ENCODE measurements at places on chromosomes 12 and 14.
A peak's percentile ranks its signal among the peaks of the same experiment; 100 is the strongest.

DNA sequence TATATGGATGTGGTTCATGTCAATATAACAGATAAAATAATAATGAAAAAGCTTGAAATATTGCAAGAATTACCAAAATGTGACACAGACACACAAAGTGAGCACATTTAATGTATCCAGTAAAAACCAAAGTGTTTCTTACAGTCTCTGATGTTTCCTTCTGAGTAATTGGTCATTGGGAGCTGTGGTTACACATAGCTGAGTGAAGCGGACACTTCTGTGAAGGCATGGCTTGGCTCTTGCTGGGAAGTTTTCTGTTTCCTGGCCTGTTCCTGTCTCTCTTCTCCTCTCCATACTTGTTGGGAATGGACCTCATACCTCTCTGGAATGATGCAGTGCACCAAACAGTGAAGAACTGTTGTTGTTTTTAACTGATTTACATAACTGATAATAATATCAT, 117.3 kb downstream of the BICD1 start:
- no peak for DNase-seq

GRCh38 chr14:60905923-60906322, 75.0 kb downstream of the TRMT5 start:
- DNase-seq, result no peak

DNA sequence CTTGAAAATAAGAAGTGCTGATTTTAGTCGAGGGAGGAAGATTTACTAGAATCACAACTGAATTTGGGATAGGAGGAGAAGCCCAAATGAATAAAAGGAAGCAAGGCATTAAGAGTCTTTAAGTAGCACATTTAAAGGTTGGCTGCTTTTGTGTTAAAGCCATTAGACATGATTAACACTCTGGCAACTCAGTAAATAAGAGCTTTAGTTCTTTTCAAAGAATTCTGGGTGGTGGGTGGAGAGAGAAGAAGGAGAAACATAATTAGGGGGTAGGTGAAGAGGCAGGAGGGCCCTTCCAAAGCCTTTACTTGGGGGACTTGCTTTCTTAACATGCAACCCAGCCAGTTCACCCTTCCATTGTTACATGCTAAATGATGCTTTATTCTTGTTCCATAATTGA, 284.6 kb upstream of the SEL1L start:
- peak; percentile 30 for DNase-seq

- DNase-seq, result no peak
Observed at GRCh38 chr12:3016191-3016590, 57.0 kb downstream of the TEAD4 start.

- DNase-seq, result no peak
Observed at GRCh38 chr12:79266343-79267144, 402.0 kb downstream of the SYT1 start.

DNA sequence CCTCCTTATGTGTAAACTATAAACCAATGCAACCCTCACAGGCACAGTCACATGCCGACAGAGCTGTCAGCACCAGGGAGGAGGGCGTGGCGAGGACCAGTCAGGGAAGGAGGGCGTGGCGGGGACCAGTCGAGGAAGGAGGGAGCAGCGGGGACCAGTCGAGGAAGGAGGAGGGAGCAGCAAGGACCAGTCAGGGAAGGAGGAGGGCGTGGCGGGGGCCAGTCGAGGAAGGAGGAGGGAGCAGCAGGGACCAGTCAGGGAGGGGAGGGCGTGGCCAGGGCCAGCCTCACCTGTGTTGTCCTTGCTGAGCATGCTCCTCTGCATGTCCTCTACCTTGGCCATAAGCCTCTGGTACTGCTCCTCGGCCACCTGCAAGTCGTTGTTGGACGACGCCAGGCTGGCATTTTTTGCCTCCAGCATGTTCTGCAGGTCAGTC, 24.2 kb downstream of the GOLGA3 start:
- no peak for DNase-seq

DNA sequence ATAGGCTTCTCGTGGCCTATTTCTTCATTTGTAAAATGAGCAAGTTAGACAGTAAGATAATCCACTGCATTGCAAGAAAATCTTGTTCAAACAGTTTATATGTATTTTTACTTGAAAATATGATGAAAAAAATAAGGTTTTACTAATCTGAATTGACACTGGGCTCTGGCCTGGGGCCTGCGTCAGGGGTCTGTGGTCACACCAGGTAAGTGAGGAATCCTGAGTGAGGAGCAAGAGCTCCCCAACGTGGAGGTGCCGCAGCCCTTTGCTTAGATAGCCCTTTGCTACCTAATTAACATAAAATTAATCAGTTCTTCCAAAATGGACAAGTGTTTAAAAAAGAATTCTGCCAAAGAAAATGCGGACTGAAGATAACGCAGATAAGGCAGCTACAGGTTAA, 39.1 kb upstream of the STAB2 start:
- DNase-seq, result no peak

DNA sequence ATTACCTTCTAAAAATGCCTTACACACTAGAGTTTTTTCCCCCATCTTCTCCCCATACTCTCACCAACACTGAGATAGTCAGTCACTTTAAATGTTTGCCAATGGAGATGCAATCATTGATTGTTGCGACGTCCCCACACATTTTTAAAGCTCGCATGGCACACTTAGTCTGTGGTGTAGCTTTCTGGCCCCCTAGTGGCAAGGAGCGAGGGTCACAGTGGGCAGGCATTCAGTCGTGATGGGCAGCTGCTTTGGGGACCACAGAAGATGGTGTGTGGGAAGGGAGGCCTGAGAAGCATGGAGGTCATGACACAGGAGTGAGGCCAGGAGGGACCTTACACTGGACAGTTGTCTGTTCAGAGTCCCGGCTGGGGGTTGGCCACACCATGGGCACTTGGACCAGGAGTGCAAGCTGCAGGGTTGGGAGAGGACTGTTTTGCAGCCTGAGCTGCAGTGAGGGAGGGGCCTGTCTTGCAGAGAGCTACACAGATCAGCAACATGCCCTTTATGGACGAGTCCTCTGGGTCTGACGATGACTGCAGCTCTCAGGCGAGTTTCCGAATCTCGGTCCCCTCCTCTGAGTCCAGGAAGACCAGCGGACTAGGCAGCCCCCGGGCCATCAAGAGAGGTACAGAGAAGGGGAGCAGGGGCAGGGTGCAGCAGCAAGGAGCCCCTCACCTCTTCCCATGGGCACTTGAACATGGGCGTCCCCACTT, 28.6 kb downstream of the PIGH start:
- DNase-seq, result peak; percentile 81

DNA sequence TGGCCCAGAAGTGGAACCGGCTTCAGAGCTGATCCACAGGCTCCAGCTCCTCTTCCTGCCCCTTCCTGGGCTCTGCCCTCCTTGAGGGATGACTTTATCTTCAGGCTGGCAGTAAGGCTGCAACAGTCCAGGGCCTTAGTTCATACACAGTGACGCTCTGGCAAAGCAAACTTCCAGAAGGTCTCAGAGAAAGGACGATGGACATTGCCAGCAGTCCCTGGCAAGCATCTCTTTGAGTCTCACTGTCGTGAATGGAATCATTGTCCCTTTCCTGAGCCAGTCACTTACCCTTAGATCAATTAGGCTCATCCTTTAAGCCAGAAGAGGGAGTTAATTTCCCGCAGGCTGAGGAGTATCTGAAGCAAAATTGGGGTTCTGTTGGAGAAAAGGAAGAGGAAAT, 8.6 kb downstream of the AK7 start:
- DNase-seq, result no peak

DNA sequence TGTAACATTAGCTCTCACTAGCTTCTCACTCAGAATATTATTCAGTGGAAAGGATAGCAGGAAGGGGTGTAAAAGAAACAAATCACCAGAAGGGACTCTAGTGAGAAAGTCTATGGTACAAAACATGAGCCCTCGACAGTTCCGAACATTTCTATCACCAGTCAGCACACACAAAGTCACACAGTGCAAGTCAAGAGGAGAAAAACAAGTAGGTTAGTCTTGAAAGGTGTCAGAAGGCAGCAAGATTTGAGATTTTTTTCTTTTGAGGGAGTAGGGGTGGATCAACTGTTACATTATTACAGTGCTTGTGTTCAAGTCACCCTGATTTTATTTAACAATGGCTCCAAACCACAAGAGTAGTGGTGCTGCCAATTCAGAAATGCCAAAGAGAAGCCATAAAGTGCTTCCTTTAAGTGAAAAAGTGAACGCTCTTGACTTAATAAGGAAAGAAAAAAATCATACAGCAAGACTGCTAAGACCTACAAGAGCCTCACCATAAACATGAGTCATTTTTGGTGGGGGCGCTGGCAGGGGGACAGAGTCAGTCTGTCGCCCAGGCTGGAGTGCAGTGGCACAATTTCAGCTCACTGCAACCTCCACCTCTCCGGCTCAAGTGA, 42.3 kb downstream of the GNS start:
- no peak for DNase-seq

GRCh38 chr12:81517296-81517695, 241.9 kb downstream of the PPFIA2 start:
- DNase-seq, result no peak

DNA sequence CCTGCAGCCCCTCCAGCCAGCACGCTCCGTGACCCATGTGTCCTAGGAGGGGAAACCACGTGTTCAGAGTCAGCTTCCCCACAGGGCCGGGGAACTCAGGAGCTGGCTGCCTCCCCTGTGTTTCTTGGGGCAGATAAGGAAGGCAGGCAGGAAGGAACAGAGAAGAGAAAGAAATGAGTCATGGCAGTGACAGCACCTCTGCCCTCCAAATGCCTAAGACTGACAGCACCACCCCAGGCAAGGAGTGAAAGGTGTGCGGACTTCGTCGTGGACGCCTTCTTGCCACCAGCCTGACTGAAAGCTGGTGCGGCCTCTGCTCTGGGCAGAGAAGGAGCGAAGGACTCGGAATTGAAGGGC, 167.0 kb upstream of the FKBP4 start:
- no peak for DNase-seq

- DNase-seq, result no peak
Observed at GRCh38 chr14:25041484-25041883, 8.5 kb downstream of the STXBP6 start.

DNA sequence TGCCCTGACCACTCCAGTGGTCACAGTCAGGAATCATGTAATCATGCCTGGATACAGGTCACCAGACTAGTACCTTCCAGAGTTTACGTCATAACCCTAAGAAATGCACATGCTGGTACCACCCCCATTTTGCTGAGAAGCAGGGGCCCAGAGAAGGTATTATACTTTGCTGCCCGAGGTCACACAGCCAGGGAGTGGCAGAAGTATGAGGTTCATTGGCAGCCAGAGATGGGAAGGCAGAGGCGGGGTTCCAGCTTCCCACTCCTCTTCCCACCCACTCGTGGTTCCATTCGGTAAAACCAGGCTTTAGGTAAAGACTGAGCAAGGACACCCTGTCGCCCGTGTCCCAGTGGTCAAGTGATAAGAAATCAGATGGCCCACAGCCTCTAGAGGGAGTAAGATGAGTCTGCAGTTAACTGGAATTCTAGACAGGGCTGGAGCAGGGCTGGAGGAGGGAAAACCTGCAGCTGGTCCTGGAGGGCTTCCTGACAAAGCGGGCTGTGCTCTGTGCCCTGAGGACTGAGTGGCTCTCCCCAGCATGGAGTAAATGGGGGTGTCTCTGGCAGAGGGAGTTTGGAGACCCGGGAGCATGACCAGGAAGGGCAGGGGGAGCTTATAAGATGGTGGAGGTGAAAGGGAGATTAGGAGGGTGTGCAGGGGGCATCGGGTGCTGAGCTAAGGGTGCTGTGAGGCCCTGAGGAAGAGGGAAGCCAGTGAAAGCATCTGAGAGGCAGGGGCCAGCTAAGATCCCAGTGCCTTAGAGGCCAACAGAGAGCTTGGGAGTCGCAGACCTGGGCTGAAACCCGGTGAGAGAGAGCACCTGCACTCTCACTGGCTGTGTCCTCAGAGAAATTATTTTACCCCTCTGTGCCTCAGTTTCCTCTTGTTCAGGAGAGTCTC, 5.7 kb downstream of the FAM222A start:
- DNase-seq, result no peak

GRCh38 chr14:23544511-23545447, 6.8 kb downstream of the ZFHX2 start:
- no peak for DNase-seq

DNA sequence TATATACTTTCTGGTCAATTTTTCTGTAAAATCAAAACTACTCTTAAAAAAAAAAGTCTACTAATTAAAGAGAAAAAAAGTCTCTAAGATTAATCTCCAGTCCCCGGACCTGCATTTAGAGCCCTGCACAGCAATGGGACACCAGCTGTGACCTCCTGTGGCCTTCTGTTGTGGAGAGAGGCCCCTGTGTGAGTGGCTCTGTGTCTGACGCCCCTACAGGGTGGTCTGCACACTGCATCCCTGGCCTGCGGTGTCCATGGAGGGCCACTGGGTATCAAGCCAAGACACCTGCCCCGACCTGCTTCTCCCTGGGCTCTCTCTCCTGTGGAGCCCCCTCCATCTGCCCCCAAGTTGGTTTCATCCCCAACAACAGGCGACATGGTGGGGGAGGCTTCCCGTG, 248.0 kb upstream of the DIO3 start:
- no peak for DNase-seq

- no peak for DNase-seq
Observed at GRCh38 chr14:100049220-100049619, 16.0 kb upstream of the EVL start.

- no peak for DNase-seq
Observed at GRCh38 chr12:117466677-117467362, 105.4 kb upstream of the NOS1 start.

DNA sequence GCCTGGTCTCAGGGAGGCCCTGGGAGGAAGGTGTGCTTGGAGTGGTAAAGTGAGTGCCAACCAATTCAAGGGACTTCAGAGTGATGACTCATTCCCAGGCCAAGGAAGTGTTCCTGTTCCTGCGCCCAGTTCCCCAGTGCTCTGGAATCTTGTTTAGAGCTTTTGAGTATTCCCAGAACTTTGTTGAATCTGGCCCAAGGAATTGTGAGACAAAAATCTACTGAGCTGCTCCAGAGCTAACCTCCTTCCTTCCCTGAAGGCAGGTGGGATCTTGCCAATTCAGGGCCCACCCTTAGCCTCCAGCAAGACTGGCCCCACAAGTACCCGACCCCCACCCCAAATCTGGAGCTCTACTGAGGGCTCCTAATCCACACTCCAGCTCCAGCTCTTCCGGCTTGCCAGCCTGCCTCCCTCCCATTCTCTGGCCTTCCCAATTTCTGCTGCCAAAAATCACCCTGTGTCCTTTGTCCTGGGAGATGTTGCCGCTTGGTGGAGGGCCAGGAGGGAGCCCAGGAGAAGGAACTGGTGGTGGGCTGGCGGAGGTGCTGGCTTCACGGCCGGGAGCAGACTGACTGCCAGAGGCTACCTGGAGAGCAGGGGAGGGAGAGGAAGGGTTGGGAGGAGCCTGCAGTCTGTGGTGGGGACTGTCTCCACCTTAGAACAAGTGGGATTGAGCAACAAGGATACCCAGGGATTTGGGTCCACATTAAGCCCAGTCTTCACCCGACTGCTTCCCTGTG, 2.0 kb upstream of the ATN1 start:
- DNase-seq, result no peak

- no peak for DNase-seq
Observed at GRCh38 chr14:78157494-78158437, 12.4 kb upstream of the NRXN3 start.

GRCh38 chr12:108701779-108702441, 29.4 kb downstream of the CORO1C start:
- DNase-seq, result no peak

GRCh38 chr12:59627582-59627981, 31.8 kb downstream of the SLC16A7 start:
- DNase-seq, result no peak

GRCh38 chr12:75698052-75698451, 186.6 kb upstream of the KRR1 start:
- no peak for DNase-seq

- no peak for DNase-seq
Observed at GRCh38 chr12:132033627-132034026, 83.9 kb downstream of the EP400 start.

- DNase-seq, result no peak
Observed at GRCh38 chr14:38329246-38329645, 73.4 kb upstream of the CLEC14A start.

GRCh38 chr12:622416-622815, 40.8 kb downstream of the NINJ2 start:
- no peak for DNase-seq
